Activated naive CD4-positive, alpha-beta T cell treated with Interleukin-2 at 50 U/mL for 16 hours (primary cell): ENCODE measurements at places on chromosomes 13 and 19.

- DNase-seq = no peak
Measured at GRCh38 chr13:61350341-61350740, 65.3 kb downstream of the PCDH20 start.

DNA sequence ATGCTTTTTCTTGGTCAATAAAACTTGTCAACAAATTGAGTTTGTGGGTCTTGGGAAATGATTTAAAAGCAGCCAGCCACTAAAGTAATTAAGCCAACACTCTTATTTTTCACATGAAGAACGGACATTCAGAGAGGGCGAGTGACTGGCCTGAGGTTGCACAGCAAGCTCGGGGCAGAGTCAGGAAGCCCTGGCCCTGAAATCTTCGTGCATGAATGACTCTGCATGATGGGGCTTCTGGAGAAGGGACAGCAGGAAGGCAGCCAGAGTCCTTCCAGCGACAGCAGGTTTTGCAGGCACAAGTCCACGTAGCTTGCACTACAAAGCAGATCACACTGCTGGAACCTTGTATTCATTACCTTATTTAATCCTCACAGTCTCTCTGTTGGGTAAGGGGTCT, 232.5 kb downstream of the ZNF536 start:
- DNase-seq = no peak

GRCh38 chr19:58261600-58261967, 17.2 kb upstream of the ZNF8 start:
- no peak for DNase-seq

DNA sequence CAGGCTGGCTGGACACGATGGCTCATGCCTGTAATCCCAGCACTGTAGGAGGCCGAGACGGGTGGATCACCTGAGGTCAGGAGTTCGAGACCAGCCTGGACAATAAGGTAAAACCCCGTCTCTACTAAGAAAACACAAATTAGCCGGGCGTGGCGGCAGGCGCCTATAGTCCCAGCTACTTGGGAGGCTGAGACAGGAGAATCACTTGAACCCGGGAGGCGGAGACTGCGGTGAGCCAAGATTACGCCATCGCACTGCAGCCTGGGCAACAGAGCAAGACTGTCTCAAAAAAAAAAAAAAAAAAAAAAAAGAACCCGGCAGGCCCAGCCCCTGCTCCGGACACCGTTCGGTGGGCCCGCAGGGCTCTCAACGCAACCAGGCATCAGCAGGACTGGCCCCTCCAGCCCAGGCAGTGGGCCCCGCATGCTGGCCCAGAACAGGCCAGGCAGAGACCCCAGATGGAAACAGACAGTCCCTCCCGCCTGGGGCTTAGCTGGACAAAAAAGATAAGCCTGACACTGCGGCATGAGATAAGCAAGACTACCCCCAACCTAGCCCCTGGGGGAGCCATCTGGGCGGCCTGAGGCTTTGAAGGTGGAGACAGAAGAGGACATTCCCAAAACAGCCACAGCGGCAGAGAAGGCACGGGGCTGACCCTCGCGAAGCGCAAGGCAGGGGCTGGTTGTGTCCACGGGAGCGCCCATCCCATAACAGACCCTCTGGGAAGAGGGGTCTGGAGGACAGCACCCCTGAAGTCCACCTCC, 11.6 kb downstream of the REXO1 start:
- DNase-seq = no peak

- DNase-seq = no peak
Measured at GRCh38 chr19:23561341-23561740, 125.7 kb downstream of the ZNF675 start.

- DNase-seq = peak; percentile 73
Measured at GRCh38 chr19:35030257-35031071, at the start of gene SCN1B. TSS of gene SCN1B (plus strand) at chr19:35030470. CDS start at chr19:35030821, 351 bp downstream.

DNA sequence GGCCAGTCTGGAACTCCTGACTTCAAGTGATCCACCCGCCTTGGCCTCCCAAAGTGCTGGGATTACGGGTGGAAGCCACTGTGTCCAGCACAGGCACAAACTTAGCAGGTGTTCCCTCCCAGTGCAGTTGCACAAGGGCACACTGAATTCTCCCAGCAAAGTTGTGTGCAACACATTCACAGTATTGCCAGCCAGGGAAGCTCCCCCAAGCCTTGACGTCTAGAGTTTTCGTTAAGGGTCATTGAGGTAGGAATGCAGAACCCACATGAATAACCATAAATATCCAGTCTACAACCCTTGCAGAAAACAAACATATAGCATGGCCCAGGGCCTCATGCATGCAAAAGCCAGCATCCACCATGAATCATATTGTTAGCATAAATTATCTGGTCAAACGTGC, 3.3 kb upstream of the AURKC start:
- no peak for DNase-seq

DNA sequence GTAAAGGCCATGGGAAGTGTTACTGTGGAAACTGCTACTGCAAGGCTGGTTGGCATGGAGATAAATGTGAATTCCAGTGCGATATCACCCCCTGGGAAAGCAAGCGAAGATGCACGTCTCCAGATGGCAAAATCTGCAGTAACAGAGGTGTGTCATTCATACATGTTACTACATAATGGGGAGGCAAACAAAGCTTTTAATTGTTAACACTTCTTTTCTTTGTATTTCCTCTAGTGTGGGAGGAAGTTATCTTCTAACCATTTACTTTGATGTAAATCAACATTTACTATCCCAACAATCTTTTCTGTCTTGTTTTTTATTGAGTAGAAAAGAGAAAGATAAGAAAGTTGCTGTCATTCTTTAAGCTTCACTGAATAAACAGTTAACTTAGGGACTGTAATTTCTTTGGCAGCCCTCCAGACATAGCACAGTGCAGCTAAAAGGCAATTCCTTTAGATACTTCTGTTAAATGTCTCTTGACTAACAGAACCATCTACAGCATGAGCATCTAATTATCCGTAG, 126.9 kb downstream of the ITGBL1 start:
- DNase-seq = no peak

- no peak for DNase-seq
Measured at GRCh38 chr13:31167490-31167889, 5.8 kb upstream of the HSPH1 start.

DNA sequence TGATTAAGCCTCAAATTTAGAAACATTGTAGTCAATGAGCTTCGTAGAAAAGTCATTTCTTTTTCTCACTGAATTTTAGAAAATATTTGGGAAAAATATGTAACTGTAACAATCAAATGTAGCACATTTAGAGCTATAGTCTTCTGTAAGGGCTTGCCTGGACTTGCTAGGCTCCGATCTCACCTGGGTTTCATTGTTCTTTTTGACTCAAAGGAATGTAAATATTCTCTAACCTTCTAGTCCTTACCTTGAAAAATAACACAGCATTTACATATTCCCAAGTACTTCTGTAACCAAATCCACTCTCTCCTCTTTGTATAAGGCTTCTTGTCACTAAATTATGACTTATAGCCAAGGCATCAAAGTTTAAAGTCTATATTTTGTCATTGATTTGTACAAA, 2.9 kb upstream of the UFM1 start:
- DNase-seq = no peak

GRCh38 chr19:5214902-5215301, 125.7 kb downstream of the PTPRS start:
- DNase-seq = no peak

DNA sequence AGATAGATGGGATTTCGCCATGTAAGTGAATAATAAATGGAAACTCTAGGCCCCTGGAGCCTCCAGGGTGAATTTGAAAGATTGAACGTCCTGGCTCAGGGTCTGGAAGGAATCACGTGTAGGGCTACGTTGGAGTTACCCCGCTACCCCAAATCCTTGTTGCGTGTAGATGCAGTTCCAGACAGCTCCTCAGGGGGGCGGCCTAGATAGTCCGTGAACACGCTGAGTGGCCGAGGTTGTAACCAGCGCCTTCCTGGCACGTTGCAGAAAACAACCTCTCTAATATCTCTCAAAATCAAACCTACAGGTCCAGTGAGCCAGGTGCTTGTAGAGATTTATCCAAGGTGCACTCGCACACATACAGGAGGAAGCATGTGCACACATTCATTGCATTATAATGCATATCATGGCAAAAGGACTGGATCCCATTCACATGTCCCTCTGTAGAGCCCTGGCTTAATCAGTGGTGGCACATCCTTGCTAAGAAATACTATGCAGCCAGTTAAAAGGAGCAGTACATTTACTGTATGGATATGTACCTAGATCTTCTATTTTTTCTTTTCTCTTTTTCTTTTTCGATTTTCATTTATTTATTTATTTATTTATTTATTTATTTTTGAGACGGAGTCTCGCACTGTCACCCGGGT, 2.5 kb upstream of the KEAP1 start:
- peak; percentile 85 for DNase-seq

GRCh38 chr19:2478756-2479555, 3.0 kb downstream of the GADD45B start:
- DNase-seq = peak; percentile 69

- no peak for DNase-seq
Measured at GRCh38 chr19:9061879-9062278, 25.0 kb upstream of the OR1M1 start.

- DNase-seq = no peak
Measured at GRCh38 chr13:110519046-110519445, 42.5 kb downstream of the RAB20 start.

DNA sequence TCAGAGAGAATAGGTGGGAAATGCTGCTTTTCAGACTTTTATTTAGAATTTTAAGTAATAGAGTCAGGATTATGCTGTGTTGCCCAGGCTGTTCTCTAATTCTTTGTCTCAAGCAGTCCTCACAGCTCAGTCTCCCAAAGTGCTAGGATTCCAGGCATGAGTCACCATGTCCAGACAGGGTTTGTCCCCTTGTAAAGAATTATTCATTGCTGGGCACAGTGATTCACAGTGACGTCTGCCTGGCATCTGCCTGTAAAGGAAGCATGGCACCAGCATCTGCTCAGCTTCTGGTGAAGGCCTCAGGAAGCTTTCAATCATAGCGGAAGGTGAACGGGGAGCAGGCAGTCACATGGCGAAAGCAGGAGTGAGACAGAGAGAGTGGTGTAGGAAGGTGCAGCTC, 17.7 kb downstream of the ZNF763 start:
- DNase-seq = no peak

GRCh38 chr19:397941-398706, 10.8 kb downstream of the C2CD4C start:
- no peak for DNase-seq

DNA sequence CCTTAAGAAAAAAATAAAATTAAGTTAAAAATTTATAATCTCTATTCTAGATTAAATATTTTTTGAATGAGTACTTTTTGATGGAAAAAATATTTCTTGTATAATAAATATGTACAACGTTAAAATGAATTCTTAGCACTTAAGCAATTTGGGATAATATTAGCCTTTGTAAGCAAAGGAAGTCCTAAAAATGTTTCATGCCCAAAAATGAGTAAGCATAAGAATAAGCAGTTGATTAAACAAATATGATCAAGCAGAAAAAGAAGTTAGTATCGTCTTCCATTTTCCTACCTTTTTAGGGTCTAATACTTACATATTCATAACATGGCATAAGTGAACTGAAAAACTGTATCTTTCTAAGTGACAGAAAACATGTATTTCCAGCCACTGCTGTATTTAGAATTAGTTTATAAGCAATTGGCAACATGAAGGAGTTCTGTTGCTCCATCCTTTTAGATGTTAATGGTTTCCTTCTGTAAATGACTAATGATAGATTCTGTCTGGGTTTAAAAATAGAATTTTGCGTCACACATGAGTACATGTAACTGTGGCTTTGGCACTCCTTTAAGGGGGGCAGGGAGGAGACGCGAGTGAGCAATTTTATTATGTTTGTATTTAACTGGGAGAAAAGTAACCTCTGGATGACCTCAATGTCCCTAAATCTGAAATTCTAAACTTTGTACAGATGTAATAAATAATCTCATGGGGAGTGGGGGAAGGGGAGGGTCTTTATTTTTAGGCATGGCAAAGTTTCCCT, 237.4 kb downstream of the RGCC start:
- no peak for DNase-seq

DNA sequence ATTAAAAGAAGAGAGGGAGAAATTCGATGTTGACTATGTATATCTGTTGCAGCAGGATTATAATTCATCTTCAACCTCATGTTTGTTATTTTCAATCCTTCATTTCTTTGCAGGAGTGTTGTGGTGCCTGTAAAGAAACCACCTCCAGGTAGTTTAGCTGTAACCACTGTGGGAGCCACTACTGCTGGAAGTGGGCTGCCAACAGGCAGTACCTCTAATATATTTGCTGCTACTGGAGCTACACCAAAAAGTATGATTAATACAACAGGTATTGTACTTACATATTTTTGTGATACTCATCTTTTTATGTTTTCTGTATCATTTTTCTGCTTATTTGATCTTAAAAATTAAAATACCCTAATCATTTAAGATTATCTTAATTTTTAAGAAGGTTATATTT, 266.5 kb downstream of the NBEA start:
- no peak for DNase-seq

DNA sequence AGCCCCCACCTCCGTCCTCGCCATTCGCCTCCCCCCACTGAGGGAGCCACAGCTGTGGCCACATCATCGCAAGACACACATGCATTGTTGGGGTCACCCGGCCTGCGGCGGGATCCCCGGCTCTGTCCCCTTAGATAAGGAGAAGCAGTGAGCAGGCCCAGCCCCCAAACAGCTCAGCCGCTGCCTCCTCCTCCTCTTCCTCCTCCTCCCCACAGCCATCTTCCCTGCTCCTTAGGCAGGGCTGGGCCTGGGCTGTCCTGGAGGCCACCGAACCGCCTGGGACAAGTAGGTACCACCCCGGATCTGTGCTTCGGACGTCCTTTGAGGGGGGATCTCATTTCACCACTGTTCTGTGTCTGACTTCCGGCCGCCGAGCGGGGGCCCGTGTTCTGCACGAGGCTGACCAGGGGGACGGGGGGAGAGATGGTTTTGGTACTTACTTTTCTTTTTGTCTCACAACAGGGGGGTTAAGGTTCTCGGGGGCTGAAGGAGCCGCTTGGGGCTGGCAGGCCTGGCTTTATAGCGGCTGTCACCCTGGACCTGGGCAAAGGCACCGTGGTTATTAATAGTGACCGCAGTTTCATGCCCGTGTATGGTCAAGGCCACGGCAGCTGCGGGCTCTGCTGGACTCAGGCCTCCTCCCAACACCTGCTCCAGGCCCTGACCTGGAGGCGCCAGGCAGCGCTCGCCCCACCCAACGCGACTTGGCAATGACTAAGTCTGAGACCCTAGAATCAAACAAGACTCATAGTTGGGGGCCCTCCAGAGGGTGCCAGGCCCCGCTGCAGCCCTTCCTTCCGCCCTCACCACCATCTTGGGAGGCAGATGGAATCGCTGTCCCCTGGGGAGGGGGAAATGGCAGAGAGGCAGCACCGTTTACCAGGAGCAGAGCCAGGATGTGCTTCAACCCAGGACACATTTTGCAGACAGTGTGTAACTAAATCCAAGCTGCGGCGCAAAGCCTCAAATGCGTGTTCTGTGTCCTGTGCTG, 18.3 kb downstream of the NMRK2 start:
- no peak for DNase-seq

DNA sequence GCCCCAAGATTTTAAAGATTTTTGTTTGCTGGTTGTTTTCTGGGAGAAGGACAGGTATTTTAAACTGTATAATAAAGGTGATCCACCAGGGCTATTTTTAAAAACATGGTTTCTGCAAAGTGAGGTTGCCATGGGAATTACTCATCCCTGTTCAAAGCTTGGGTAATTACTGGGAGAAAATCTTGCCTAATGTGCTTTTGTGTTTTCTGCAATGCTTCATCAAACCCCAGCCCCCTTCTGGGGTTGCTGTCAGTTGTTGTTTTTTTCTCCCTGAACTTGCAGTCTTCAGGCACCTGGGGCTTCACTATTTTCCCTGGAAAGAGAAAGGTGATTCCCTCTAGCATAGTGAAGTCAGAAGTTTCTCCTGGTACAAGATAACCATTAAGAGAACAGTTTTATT, 277.2 kb downstream of the NALCN start:
- no peak for DNase-seq

- DNase-seq = no peak
Measured at GRCh38 chr13:25981060-25981459, 70.8 kb downstream of the SHISA2 start.
